Posterior cingulate gyrus (tissue), 11 donors: ENCODE measurements at places on chromosomes 3 and 15.
A peak's percentile ranks its signal among the peaks of the same experiment; 100 is the strongest.

- DNase-seq: no peak
These were observed 34.0 kb upstream of the CCK start for GRCh38 chr3:42300013-42300412.

DNA sequence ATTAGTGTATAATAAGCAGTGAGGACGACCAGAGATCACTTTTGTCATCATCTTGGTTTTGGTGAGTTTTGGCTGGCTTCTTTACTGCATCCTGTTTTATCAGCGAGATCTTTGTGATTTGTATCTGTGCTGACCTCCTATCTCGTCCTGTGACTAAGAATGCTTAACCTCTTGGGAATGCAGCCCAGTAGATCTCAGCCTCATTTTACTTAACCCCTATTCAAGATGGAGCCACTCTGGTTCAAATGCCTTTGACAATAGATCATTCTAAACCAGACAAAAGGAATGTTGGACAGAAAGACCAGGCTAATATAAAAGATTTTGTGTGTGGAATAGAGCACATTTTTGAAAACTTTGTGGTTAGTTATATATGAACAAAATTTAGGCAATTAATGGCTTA lies 618.5 kb upstream of the BCHE start:
- no peak for DNase-seq

GRCh38 chr3:42013691-42014457 lies 52.0 kb upstream of the ULK4 start:
- DNase-seq: peak; percentile 17

- no peak for DNase-seq
These were observed 1.6 kb upstream of the ULK3 start for GRCh38 chr15:74844319-74845207.

GRCh38 chr3:107953722-107954121 lies 137.1 kb downstream of the CD47 start:
- DNase-seq: no peak

GRCh38 chr3:155208183-155208800 lies 85.2 kb downstream of the STRIT1 start:
- DNase-seq: no peak

DNA sequence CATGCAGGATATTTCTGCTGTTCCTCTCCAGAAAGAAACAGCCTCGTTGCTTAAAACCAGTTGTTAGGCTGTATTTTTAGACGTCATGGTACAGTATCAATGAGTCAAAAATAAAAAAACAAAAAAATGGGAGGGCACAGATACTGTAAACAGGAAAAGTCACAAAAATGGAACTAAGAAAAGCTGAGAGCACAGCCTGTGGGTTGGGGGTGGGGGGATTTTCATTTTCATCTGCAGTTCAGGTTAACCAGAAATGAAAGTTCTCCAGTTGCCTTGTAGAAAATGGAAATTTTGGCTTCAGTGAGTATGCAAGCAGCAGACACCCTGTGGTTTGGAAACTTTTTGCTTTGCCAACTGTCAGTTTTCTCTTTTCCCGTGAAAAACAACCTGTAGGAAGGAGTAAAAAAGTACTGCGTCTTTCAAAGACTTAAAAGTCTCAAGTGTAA lies 59.0 kb downstream of the FRMD4B start:
- no peak for DNase-seq

- no peak for DNase-seq
These were observed 1181.4 kb downstream of the ROBO2 start for GRCh38 chr3:78221300-78221699.

GRCh38 chr3:14398797-14399106 lies 3.7 kb upstream of the SLC6A6 start:
- no peak for DNase-seq

DNA sequence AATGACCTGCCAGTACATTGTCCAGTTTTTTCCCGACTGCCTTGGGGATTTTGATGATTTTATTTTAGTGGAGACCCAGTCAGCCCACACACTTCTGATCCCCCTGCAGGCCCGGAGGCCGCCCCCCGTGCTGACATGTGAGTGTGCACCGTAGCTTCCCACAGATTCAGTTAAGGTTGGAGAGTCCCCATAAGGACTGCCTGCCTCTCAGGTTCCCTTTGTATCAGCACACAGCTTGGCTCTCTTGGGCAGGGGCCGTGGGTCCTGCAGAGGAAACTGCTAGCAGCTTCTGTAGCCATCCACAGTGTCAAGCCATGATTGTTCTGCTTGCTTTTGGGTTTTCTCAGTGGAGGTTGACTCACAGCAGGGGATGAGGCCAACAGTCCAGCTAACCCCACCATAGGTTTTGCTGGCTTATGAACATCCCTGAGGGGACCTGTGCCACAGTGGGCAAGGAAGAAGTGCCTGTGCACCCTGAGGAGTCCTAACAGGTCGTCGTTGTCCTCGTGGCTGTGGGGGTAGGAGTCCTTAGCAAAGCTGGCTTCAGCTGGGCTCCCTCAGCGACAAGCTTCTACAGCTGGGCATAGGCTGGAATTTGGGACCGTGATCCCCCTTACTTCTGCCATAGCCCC lies 46.4 kb downstream of the DLEC1 start:
- no peak for DNase-seq

DNA sequence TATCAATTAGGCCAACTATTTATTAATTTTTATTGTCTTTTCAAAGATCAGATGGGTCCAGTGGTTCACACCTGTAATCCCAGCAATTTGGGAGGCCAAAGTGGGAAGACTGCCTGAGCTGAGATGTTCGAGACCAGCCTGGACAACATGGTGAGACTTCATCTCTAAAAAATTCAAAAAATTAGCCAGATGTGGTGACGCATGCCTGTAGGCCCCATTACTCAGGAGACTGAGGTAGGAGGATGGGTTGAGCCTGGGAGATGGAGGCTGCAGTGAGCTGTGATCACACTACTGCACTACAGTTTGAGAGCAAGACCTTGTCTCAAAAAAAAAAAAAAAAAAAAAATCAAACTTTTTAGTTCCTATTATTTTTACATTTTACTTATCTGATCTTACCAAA lies 8.2 kb downstream of the AP3S2 start:
- no peak for DNase-seq

- no peak for DNase-seq
These were observed 859.6 kb downstream of the EPHA3 start for GRCh38 chr3:89966877-89967665.

DNA sequence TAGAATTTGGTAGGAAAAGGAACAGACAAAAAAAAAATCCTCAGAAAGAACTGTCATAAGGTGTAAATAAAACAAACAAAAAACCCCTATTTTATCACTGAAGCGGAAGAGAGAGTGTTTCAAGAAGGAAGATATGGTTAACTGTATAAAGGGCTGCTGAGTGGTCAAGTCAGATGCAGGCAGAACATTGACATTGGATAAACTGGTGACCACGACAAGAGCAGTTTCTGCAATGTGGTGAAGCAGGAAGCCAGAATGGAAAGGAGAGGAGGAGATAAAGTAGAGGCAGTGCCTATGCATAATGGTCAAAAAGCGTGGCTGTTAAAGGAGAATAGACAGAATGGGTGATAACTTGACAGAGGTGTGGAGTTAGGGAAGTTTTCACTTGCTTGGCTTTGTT lies 75.3 kb downstream of the CYP19A1 start:
- DNase-seq: no peak

DNA sequence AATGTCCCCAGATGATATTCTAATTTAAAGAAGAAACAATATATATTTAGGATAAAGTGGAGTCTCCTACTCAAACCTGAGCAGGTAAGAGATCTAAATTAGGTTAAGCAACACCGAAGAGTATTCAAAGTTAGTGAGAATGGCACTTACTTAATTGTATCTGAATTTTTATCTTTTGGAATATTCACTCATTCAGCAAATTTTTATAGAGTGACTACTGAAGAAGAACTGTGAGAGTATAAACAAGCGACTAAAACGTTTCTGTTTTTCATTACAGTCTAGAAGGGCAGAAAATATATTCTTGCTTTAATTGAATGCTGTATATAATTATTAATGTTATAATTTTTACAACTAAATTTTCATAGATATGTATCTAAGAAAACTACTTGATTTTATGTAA lies 567.7 kb upstream of the TBL1XR1 start:
- DNase-seq: no peak

GRCh38 chr15:58070801-58071418 lies 5.4 kb upstream of the ALDH1A2 start:
- DNase-seq: peak; percentile 44

DNA sequence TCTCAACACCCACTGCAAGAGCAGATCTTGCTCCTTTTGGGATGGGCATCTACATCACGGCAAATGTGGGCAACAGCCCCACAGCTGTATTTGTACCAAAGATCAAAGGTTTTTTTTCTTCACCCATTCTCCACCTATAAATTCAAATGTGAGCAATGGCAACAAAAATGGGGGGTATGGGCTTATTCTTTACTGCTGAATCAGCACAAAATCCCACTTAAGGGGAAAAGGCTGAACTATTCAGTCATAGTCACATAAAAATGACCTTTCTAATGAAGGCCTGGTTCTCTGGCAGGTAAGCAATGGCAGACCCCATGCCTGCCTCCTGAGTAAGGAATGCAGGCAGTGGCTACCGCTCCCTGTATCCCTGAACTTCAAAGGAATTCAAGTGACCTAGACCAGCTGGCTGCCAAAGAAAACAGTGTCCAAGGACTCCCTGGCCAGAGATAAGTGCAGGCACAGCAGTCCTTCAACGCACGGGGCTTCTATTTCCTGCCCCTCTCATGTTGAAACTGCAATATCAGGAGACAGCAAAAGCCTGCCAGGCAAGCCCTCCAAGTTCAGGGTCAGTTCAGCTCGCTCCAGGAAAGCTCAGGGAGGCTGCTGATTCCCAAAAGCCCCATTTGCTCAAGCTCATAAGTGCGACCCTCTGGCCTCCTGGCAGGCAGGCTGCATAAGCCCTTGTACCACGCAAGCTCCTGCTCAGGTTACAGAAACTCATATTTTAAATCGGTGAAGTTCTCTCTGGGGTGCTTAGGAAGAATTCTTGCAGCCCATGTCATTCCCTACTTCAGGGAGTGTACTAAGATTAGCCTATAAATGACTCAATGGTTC lies 134.1 kb downstream of the PDZRN3 start:
- DNase-seq: no peak

DNA sequence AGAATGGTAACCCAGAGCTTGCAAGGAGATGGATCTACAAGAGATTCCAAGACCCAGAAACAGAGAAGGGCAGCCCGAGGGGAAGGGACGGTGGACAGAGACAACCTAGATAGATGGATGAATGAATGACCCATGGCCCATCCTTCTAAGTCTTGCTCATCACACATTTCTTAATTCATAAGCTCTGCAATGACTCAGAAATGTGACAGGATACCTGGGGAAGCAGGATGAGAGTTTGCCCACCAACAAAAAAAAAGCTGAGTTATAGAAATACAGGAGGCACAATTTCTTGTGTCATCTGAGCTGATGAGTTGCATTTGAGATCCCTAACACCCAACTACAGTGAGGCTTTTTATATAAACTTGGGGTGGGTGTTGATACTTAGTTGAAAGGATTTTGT lies 76.6 kb downstream of the CNTN3 start:
- no peak for DNase-seq

DNA sequence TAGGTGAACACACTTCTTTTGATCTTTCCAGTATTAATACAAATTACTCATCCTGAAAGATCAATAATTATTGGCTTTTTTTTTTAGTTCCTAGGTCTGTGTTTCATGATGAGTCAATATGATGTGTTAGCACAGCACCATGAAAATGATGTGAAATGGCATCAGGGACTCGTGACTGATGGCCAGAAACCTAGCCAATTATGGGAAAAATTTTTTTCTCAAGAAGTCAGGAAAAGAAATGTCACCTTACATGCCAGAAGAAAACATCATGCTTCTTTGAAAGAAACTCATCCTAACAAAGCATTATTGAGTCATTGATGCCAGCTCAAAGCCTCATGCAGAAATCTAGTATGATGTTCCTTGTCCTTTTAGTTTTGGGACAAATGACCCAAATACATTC lies 468.3 kb upstream of the CBLB start:
- no peak for DNase-seq

- DNase-seq: peak; percentile 21
These were observed 1.2 kb upstream of the ITIH4 start for GRCh38 chr3:52831500-52832301.

DNA sequence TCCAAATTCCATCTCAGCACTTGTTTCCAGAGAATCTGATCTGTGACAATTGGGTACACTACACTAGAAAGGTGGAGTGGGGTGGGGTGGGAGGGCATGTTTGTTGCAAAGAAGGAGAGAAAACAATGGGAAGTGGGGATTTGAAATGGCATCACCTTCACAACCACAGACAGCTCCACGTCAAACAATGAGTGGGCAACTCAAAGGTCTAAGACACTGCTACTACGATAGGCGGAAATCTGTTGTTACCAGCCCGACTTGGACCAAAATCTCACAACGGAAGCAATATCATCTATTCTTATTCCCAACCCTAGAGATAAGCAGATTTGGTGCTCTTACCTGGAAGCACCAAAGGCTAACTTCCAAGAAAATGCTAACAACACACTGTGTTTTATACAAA lies 3.3 kb downstream of the CYP19A1 start:
- DNase-seq: no peak

DNA sequence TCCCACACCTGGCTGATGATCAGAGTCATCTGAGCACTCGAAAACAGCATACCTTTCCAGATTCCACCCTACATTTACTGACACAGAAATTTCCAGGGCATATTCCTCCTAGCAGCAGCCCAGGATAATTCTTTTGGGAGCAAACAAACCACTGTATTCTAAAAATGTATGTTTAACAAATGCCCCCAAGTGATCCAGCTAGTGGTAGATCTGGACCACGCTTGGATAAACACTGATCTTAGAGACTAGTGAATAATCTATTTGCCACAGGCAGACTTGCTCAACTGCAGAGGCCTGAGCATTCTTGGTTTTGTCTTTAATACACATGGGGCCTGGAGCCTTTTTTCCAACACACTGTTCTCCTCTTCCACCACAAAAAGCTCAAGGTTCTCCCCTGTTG lies 89.6 kb downstream of the TM4SF4 start:
- DNase-seq: no peak

DNA sequence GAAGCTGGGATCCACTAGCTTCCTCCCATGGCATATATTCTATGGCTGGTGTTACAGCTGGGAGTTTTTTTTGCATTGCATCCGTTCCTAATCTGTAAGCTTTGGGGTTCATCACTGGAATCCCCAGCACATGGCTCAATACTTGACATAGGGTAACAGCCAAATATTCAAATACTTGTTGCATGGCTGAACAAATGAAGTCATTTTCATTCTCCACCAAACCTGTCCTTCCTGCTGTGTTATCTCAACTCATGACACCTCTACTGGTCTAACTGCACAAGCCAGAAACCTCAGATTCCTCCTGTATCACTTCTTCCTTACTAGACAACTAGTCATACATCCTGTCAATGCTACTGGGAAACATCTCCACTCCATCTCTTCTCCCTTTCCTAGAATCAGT lies 43.4 kb downstream of the ST3GAL6 start:
- DNase-seq: no peak

DNA sequence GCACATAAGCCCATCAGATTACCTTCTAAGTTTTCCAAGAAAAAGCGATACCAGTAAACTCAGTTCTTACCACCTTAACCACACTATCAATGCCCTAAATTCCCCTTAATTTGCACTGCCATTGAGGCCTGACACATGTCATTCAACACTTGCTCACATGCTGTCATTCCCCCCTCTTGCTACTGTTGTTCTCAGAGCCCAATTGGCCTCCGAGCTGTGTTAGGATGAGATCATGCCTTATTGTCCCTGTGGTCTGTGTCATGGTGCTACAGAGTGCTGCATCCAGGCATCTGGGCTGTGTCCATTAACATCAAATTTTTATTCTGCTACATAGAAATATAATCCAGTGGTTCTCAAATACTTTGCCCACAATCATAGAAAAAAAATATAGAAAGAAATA lies 213.6 kb downstream of the SSR3 start:
- DNase-seq: no peak

GRCh38 chr15:26866298-26867199 lies at the start of gene GABRA5:
Gene GABRA5, plus strand, starts transcription at chr15:26867062. Its CDS starts 2,187 bp downstream, at chr15:26869249.
- DNase-seq: peak; percentile 32

GRCh38 chr3:132009241-132009640 lies 25.6 kb downstream of the CPNE4 start:
- DNase-seq: no peak
